Brain (organoid and tissue), 16 donors: ENCODE measurements at places on chromosomes 3 and 15. TPM values are rescaled to one million over a fixed set of nuclear protein-coding genes. Genes with fewer than 3 reads are reported as not detected.

Gene TMCO5A
- polyA plus RNA-seq: not detected

Gene STRIT1
- not detected for polyA plus RNA-seq

Gene C3orf18
- 13.4 TPM for polyA plus RNA-seq

Gene SLITRK3
- polyA plus RNA-seq: 1.6 TPM

Gene WDR49
- 0.15 TPM for polyA plus RNA-seq
